ENCODE measurements at places on chromosomes 2 and 18. TPM values are rescaled to one million over a fixed set of nuclear protein-coding genes. Genes with fewer than 3 reads are reported as not detected.

Gene HOXD12
- not detected for total RNA-seq

DNA sequence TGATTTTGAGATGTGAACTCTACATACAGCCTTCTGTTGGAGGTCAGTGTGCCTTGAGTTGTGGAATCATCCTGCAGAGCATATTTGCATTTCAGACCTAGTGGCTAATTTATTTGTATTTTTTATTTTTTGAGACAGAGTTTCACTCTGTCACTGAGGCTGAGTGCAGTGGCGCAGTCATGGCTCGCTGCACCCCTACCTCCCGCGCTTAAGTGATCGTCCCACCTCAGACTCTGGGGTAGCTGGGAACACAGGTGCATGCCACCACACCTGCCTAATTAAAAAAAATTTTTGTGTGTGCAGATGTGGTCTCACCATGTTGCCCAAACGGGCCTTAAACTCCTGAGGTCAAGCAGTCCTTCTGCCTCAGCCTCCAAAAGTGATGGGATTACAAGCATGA lies 104.4 kb downstream of the ASXL3 start:
- DNase-seq = no peak

DNA sequence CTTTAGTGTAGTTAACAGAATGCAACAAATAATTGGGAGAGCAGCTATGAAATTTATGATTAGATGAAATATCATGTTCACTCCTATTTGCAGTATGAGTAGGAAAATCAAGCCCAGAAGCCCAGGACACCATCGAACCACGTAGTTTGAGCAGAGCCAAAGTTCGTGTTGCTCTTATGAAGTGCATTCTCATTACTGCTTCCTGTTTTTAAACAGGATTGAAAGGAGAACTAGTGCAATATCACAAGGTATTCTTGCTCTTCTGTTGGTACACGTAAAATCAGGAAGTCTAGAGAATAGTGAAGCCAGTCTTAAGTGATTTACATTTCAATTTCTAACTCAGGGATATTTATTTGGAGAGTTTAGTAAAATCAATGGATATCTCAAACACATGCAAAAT lies 21.1 kb downstream of the ARHGAP15 start:
- DNase-seq = no peak

Gene CRYGA
- total RNA-seq = not detected

- DNase-seq = no peak
Measured at GRCh38 chr2:176280867-176281658, 11.8 kb downstream of the MTX2 start.

DNA sequence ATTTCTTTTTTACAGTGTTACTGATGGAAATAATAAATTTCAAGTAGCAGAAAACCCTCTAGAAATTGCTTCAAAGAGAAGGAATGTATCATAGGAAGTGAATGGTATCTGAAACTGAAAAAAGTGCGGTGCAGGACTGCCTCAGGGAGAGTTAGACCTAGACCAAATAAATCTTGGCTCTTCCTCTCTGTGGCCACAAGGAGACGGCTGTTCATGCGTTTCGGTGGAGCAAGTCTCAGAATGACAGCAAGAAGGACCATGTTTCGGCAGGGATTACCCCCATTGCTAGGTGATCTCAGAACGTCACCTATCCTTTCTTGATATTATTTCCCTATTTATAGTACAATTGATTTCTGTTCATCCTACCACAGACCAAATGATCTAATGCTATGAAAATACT lies 522.3 kb downstream of the SOX11 start:
- DNase-seq = no peak

Gene RAD51AP2
- total RNA-seq = 0.82 TPM

Gene ADD2
- total RNA-seq = 291 TPM

Gene LONRF2
- total RNA-seq = 47.3 TPM

Gene RESP18
- total RNA-seq = 0.82 TPM

Gene SF3B6
- total RNA-seq = 125 TPM

- no peak for DNase-seq
Measured at GRCh38 chr2:218733171-218734021, 22.8 kb downstream of the TTLL4 start.
